Activated CD4-positive, alpha-beta T cell treated with anti-CD3 and anti-CD28 coated beads, Interleukin-2, amount 50 U/mL, for 48 hours (primary cell): ENCODE measurements at places on chromosomes 6 and 20.
A peak's percentile ranks its signal among the peaks of the same experiment; 100 is the strongest.

GRCh38 chr6:168158980-168159349 is 80.0 kb upstream of the FRMD1 start:
- no peak for DNase-seq

DNA sequence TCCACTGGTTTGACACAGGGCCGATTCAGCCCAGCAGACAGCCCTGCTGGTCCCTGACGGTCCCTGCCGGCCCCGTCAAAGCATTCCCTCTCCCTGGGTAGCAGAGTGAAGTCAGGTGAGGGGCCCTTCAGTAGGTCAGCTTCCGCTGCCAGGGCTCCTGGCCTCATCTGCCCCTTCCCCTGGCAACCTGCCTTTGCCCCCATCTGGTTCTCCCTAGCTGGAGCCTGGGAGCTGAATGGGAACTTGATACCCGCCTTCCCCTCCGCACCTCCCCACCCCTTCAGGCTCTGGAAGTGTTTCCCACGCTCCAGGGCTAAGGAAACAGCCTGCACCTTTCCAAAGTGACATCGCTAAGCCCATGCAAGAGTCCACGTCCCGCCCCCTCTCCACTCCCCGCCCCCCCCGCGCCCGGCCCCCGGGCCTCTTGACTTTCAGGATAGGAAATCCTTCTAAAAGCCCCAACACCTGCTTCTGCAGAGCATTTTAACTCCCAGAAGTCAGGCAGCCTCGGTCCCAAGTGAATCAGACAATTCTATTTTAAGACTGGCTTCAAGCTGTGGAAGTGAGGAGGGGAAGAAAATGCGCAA is 53.3 kb downstream of the ISM1 start:
- DNase-seq, result no peak

DNA sequence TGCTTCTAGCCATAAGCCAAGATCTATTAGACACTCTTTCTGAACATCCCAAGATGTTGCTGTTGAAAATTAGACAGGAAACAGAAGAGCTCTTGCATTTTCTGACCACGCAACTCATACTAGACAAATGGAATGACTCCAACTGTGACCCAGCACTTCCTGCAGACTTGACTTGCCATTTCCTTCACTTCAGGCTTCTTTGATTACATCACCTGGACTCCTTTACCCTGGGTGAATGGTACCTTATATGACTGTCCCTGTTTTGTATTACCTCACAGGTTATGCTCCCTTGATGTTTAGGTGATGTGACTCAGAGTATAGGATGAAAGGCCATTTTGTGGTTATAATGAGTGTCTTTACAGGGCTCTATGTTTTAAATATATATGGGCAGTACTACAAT is 236.1 kb downstream of the BMP2 start:
- no peak for DNase-seq

GRCh38 chr20:15265581-15266309 is 928.3 kb upstream of the FLRT3 start:
- no peak for DNase-seq

DNA sequence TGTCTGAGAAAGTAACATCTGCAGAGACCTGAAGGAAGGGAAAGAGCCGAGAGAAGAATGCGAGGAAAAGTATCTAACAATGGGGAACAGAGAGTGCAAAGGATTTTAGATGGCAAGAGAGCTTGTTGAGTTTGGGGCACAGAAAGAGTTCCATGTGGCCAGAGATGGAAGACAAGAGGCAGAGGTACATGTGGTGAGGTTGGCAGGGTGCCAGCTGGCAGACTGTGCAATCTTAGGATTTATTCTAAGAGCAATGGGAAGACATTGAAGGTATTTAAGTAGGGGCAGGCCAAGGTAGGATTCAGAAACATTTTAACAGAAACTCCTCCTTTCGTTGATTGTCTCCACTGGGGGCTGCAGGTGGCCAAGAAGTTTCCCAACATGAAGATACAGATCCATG is 20.4 kb upstream of the LBP start:
- no peak for DNase-seq

DNA sequence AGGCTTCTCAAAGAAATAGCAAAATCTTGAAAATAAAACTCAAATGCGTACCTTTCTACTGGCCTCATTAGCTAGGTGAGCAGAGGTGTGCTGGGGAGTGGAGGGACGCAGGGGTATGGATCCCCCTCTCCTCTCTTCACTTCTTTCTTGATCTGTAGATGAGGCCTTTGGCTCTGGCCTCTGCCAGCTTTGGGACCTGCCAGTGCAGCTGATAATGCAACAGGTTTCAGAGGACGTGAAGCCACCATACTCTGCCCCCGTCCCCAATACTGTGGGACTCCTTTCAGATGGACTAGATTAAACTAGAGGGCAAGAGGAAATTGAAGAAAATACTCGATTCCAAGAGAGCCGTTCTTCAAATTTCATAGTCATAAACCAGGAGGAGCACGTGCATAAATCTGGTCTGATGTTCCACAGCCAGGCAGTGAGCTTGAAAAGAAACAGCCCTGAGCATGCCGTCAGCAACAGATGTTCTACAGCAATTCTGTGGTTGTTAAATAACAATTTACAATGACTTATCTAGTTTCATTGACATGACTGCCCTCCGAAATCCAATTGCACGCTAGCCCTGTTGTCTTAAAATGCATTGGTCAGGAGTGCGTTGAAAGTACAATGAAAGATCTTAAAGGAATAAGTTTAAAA is 245.3 kb upstream of the FOXQ1 start:
- no peak for DNase-seq

DNA sequence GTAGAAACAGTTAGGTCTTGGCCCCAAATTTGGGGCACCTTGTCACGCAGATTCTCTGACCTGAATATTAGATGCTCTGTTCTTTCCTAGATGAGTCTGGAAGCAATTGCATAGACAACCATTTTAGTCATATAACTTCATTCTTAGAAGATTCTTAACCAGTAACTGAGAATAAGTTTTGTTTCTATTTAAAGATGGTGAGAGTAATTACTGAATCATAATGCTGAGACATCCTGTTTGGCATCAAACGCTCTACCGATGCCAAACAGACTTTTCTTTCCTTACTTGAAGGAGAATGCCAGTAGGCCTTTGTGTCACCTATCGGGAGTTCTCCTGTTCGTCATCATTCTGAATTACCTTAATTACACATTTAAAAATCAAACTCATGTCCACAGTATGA is 131.6 kb upstream of the ID4 start:
- no peak for DNase-seq

DNA sequence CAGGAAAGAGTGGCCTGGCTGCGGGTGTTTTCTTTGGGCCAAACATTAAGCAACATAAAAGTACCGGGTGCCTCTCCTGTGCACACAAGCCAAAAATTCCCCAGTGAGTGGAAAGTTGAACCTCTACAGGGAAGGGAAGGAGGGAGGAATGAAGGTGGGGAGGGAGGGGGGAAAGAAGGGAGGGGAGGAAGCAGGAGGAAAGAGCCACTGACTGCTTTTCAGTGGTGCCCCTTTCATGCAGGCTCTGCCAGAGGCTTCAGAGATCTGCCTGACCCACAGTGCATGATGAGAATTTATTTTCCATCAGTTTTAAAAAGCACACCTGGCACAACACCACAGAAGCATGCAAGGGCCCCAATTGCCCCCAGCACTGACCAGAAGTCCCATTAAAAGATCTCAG is 27.5 kb upstream of the AVP start:
- DNase-seq, result no peak

- peak; percentile 71 for DNase-seq
These were observed 35.9 kb downstream of the PLCG1 start for GRCh38 chr20:41173161-41173721.

- peak; percentile 58 for DNase-seq
These were observed 651 bp upstream of the TAPBP start for GRCh38 chr6:33314515-33314942.

DNA sequence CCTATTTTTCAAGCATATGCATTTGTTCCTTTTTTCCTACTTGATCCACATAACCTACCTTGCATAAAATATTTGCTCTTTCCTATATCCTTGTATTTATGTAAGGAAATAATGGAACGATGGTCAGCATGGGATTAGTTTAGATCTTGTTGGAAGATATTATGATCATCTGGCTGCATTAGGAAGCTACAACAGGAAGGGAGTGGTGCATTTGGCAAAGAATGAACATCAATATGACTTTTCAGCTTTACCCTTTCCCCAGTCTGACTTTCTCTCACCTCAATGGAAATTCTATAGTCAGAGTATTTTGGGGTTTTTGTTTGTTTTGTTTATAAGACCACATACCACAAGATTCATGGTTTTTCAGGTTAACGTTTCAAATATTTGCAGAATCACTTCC is 66.0 kb downstream of the HS3ST5 start:
- no peak for DNase-seq

DNA sequence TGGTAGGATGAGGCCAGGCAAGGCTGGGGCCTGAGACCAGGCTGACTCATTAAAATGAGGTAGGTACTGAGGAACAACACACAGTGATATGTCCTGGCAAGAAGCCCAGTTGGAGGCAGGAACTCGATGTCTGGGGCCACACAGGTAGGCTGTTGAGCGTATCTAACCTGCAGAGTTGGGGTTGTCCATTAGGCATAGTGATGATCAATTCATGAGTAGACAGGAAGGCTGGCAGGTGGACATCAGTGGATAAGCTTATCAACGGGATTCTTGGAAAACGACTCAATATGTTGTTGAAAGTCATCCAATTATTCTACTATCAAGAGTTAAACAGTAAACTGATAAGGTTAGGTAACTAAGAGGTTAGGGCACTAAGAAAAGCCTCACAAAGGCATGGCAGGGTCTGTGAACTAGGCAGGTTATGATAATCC is 193.2 kb upstream of the COL21A1 start:
- no peak for DNase-seq

DNA sequence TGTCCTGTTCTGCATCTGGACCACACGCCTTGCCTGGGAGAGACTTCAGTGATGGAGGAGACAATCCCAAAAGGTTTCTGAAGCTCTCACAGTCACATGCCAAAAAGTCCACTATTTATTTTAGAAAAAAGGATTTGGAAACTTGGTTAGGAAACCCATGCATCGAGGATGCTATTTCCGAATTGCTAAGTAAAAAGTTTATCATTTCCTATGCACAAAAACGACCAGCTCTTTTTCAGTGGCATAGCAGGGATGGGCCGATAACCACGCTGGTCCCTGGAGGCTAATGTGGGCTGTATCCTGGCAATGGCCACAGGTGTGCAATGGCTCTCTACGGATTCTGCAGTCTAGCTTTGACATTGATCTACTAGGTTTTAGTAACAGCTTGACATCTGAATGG is 33.9 kb downstream of the RAMACL start:
- no peak for DNase-seq

GRCh38 chr6:13404228-13404891 is 76.0 kb upstream of the TBC1D7 start:
- no peak for DNase-seq

DNA sequence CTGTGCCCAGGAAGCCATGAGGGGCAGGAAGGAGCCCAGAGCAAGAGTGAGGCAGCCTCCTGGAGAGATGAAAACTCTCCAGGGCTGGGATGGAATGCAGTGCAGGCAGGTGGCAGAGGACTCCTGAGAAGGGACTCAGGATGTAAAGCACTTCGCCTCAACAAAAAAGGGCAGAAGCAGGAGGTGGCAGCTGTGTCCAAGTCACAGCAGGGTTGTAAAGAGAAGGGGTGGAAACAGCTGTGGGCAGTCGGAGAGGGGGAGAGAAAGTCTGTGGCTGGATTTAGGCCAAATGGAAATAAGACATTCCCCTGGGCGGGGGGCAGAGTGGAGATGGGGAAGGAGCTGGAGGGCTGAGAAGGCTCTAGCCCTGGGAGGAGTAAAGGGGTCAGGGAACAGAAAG is 34.9 kb downstream of the CYP21A2 start:
- DNase-seq, result no peak

DNA sequence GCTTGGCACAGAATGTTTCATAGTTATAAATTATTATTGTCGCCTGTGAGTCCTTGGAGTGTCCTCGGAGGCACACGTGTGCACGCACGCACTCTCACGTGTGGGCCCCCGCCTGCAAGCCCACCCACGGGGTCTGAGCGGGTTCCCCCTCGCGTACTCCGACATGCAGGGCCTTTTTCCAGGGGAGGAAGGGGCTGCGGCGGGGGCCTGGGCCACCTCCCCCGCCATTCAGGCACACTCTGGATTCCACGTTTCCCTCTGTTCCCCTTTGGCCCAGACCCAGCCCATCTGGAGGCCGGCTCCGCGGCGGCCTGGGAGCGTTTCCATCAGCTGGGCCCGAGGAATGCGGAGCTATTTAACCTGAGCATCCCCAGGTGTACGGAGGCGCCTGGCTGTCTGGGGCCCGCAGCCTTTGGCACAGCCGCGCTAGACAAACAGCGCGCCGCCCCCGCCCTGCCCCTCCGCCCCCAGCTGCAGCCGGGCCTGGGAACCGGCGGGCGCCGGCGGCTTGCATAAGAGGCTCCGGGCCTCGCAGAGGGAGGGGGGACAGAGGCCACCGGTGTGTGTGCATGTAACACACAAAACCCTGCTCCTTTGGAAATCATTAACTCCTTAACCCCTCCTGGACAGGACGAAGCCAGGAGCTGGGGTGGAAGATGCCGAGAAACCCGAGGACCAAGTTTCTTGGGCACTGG is 3.3 kb downstream of the ID1 start:
- no peak for DNase-seq
